ENCODE measurements at places on chromosomes 11 and 22.
A peak's percentile ranks its signal among the peaks of the same experiment; 100 is the strongest.

DNA sequence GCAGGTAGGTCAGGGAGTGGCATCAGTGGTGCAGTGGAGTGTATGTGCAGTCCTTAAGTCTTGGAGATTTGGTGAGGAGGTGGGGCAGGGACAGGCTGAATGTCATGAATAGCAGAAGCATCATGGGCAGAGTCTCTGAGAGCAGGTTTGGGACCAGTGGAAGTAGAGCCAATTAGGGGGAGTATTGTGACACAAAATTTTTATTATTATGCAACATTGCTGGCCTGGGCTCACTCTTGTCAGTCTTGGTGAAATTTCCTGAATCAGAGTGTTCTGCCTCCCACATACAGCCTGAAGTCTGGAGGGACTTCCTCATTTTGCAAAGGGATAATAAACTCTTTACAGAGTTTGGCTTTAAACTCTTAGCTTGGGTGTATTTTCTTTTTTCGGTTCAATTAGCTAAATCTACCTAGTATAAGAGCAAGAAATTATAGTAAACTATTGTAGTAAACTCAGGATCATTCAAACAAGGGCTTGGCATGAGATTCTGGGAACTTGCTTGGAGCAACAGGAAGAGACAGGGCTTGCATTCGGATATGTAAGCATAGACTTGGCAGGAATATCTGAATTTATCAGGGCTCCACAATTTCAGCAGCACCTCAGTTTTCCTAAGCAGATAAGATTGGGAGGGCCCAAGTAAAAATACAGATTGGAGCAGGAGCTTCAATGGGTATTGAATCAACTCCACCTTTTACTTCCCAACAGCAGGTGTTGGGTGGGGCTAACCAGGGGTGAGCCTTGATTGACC, 67.7 kb downstream of the FDX1 start:
- DNase-seq = no peak

GRCh38 chr11:93623179-93623578, 38.3 kb upstream of the CEP295 start:
- DNase-seq = peak; percentile 73

DNA sequence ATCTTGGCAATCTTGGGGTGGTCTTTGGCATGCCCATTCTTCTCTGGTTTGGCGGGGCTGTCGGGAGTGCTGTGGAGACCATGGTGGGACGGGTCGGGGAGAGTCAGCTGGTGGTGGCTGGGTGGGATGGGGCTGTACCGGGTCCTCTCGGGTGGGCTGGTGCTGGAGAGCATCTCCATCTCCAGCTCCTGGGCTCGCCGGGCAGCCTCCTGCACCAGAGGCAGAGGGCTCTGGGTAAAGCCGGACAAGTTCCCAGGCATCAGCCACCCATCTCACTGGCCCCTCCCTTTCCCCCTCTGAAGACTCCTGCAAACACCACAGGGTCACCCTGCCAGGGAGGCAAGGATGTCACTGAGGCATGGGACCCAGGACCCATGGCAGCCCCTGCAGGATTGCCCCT, 25.1 kb downstream of the ANKK1 start:
- no peak for DNase-seq

GRCh38 chr11:82718821-82719220, 14.8 kb downstream of the FAM181B start:
- no peak for DNase-seq

DNA sequence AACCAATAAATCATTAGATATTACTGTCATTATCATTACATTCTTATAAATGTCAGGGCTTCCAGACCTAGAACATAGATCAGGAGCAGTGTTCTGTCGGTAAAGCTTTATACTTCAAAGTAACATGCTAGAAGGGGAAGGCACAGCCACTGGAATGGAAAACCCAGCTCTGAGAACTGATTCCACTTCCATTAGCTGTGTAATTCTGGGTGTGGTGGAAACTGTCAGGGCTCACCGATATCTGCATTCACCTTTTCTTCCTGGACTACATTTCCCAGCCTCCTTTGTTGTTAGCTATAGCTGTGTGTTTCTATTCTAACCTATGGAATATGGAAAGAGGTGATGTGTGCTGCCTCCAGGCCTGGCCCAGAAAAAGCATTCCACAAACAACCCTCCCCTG, 585.8 kb downstream of the BUD13 start:
- DNase-seq = no peak

DNA sequence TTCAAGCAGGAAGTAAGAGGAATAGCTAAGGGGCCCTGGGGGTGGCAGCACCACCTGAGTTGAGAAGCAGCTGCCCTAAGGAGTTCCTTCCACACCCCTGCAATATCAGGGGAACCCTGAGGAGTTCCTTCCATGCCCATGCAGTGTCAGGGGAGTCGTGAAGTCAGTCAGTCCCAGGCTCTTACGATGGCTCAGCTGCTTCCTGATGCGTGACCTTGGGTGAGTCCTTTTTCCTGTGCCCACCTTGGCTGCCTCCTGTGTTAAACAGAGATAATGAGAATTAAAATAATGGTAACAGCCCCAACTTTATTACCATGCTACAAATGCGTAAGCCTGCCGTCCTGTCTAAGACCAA, 181.1 kb downstream of the MIAT start:
- no peak for DNase-seq

DNA sequence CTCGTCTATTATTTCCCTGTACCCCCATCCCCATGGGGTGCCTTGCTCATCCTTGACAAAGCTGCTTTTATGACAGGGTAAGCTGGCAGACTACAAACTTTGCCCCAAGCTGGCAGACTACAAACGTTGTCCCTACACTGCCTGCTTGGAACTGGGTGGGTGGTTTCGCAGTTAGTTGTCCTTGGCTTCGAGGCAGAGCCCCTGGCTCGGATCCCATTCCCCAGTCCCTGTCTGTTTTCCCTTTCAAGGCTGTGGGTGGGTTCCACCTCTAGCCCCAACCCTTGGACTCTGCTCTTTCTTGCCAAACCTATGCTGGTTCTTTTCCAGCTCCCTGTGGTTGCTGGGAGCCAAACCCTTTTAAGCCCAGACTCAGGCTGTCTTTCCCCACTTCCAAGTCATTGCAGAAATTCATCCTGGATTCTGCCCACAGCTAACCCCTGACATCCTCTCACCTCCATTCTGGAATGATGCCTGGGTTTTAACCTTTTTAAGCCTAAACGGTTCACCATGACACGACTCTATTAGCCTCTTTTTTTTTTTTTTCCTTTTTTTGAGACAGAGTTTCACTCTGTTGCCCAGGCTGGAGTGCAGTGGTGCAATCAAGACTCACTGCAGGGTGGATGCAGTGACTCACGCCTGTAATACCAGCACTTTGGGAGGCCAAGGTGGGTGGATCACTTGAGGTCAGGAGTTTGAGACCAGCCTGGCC, 9.2 kb upstream of the RBM14 start:
- DNase-seq = no peak

- DNase-seq = no peak
These were observed 60.7 kb upstream of the PHF21A start for GRCh38 chr11:46181843-46182424.

- peak; percentile 82 for DNase-seq
These were observed 461 bp upstream of the EED start for GRCh38 chr11:86244063-86244521.

- DNase-seq = peak; percentile 33
These were observed 248.0 kb downstream of the CASP12 start for GRCh38 chr11:104650234-104650633.

DNA sequence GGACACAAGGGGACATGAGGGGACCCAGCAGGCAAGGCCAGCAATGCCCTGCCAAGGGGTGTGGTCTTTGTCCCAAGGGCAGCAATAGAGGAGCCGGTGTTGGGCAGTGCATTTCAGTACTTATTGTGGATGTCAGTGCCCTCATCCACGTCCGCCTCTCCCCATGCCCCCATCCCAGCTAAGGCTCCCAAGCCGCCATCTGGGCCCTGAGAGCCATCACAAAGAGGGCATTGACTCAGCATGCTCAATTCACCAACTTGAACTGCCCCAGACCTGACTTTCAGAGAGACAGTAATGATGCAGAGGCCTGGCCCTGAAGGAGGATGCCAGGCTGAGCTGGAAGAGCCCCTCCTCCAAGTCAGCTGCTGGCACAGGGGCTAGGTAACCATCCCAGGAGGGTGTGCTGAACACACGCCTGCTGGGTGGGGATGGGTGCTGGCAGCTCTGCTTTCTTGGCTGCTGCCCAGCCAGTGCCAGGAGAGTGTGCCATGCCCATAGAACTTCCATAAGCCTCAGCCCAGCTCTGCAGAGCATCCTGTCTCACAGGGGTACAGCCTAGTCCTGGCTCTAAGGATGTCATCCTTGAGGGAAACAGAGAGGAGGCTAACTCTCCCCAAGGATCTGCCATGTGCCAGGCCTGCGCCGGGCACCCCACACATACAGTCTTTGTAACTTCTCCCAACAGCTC, 46.5 kb downstream of the PDE2A start:
- DNase-seq = no peak

DNA sequence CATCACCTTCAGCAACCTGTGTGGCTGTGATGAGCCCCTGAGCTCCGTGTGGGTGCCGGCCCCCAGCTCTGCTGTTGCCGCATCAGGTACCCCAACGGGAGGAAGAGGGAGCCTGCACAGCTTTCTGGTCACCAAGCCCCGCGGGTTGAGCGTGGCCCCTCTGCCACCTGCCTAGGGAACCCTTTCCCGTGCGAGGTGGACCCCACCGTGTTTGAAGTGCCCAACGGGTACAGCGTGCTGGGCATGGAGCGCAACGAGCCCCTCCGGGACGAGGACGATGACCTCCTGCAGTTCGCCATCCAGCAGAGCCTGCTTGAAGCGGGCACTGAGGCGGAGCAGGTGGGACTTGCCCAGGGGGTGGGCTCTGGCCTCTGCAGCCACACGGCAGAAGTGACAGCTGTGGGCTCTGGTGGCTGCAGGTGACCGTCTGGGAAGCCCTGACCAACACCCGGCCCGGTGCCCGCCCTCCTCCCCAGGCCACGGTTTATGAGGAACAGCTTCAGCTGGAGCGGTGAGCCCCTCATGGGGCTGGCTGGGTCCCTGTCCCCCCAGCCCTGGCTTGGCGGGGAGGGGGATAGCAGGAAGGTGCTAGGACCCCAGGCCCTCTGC, 1.9 kb upstream of the SSH3 start:
- DNase-seq = no peak

- DNase-seq = peak; percentile 100
These were observed at the start of the genes ARHGAP1 and ZNF408 for GRCh38 chr11:46700241-46701077. Gene ARHGAP1, minus strand, starts transcription at chr11:46700619. Its CDS starts 4,512 bp downstream, at chr11:46696107. Gene ZNF408, plus strand, starts transcription at chr11:46701031. Its CDS starts 17 bp downstream, at chr11:46701048.

DNA sequence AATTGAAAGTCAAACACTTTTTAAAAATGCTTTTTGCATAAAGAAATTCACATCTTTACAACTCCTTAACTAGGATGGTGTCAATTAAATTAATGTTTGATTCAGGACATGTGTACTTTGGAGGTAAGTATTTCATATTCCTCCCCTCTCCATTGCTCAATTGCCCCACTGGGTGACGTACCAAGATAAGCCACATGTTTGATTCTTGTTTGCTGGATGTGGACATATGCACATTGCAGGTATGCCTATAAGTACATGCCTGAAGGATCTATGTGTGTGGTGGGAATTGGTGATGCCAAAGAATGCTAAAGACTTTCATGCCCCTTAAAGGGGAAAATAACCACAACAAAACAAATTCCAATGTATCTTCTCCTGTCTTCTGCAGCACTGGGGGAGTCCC, 5.8 kb downstream of the CD44 start:
- DNase-seq = no peak

- DNase-seq = no peak
These were observed 7.0 kb downstream of the DRD4 start for GRCh38 chr11:643849-644738.

- no peak for DNase-seq
These were observed 70.2 kb downstream of the MED15 start for GRCh38 chr22:20577549-20577975.
